HFF-Myc (cell line): ENCODE measurements at places on chromosomes 2 and 18.

DNA sequence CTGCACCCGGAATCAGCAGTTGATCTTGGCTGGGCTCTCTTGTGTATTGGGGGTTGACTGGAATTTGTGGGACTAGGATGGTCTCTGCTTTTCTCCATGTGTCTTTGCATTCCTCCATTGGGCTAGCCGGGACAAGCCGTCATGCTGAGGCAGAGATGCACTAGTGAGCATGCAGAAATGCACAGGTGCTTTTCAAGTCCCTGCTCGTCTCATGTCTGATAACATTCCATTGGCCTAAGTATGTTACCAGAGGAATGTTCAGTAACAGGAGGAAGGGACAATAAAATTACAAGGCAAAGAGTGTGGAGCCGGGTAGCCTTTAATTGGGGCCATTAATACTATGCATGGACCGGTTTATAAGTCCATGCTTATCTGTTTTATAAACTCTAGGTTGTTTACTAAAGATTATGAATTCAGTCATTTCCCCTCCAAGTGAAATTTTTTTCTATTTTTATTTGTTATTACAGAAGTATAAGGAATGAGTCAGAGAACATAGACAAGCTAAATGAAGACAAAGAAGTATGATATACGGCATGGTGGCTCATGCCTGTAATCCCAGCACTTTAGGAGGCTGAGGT is 24.4 kb upstream of the AAK1 start:
- no peak for DNase-seq

GRCh38 chr2:231197706-231198290 is 633 bp upstream of the ARMC9 start:
- no peak for DNase-seq

DNA sequence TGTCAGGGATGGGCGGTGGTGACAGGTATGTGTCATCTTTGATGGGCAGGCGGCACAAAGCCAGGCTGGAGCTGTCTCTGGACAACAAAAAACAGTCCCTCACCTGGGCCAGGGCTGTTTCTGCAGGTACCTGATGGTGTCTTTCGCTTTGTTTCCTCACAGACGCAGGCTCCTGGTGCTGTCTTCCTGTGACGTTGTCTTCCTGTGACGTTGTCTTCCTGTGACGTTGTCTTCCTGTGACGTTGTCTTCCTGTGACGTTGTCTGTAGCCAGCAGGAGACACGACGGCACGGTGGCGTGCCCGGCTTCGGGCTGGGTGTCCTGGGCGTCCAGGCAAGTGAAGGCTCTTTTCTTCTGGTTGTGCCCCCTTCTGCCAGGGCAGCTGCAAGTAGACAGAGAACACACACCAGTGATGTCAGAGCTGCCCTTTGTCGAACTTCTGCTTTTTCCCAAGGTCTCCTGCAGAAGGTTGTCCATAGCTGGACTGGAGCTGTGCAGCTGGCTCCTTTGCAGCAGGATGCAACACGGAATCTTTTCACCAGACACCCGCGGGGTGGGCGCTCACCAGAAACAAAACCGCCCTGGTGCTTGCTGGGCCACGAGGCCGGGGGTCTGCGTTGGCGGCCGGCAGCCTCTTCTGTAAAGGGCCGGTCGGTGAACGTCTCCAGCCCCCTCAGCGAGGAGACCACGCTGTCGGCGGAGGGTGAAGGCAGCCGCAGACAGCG is 21.1 kb downstream of the GPR35 start:
- DNase-seq = no peak

DNA sequence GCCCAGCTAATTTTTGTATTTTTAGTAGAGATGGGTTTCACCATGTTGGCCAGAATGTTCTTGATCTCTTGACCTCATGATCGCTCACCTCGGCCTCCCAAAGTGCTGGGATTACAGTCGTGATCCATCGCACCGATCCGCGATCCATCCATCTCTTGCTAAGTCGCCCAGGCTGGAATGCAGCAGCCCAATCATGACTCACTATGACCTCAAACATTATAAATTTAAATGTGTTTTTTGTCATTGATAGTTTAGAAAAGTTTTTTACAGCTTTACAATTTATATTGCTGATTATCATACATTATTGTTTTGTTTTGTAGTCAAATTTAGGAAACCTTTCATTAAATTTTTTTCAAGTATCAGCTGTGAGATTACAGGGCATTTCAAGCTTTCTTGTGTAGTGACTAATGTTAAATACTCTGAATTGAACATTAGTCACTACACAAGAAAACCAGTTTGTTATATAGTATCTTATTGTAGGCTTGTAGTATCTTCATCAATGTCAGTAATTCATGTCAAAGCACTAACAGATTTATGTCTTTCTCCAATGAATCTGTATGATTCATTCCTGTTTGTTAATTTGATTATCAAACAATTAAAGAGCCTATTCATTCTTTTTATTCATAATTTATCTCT is 37.5 kb downstream of the NR4A2 start:
- no peak for DNase-seq

- no peak for DNase-seq
These were observed 5.1 kb upstream of the ASPRV1 start for GRCh38 chr2:69966496-69966895.

DNA sequence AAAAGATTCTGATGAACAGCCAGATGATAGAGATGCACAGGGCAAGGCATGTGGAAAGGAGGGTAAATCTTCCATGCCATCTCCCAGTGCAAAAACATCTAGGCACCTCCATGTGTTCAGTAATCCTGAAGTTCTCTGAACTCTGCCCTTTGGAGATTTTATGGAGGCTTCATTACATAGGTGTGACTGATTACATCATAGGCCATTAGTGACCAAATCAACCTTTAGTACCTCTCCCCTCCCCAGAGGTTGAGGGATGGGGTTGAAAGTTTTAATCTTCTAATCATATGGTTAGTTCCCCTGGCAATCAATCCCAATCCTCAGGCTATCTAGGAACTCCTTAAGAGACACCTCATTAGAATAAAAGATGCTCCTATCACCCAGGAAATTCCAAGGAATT is 2190.2 kb upstream of the PIK3C3 start:
- DNase-seq = no peak

GRCh38 chr2:81171447-81171846 is 866.9 kb upstream of the LRRTM1 start:
- no peak for DNase-seq

GRCh38 chr2:109321570-109321969 is 192.6 kb downstream of the SH3RF3 start:
- DNase-seq = no peak

GRCh38 chr2:7377916-7378569 is 460.8 kb downstream of the RNF144A start:
- DNase-seq = no peak

DNA sequence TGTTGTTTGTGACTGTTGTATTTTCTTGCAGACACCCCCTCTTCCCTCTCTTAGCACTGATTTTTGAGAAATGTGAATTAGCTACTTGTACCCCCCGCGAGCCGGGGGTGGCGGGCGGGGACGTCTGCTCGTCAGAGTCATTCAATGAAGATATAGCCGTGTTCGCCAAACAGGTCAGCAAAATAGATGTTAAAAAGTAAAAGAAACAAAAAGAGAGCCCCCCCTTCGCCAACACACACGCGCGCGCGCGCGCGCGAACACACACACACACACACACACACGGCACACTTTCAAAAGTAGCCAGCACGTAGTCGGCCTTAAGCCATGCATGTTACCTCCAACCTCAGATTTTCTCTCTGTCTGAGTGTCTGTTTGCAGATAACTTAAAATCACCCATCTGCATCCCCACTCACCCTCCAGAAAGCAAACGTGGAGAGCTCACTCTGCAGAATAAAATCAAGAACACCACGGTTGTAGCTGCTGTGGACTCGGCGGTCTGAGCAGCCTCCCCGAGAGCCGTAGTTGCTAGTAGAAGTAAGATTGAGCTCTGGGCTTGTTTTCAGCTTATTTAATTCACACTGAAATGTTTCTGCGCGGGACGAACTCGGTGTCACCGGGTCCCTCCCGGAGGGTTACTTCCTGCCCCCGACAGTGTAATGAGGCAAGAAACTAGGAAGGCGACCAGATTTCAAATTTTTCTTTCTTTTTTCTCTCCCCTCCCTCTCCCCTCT is 5.1 kb downstream of the MEIS1 start:
- no peak for DNase-seq

- DNase-seq = no peak
These were observed 116.4 kb upstream of the PPP1CB start for GRCh38 chr2:28635191-28635611.

GRCh38 chr2:96408616-96409015 is 73.0 kb downstream of the NCAPH start:
- no peak for DNase-seq

DNA sequence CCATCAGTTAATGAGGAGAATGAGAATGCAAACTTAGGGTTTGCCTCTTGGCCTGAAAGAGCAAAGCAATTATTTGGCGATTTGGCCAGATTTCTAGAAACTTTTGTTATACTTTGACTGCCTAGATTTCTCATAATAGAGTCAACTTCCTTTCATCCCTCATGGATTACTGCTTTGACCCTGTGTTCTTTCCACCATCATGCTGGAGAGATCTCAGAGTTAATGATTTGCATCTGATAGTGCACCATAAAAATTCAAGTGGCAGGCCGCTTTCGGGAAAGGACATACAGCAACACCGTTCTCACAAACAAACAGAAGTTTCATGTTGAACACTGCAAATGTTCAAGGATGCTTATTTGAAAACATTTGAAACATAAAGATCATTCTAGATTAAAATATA is 143.7 kb upstream of the ZFP36L2 start:
- no peak for DNase-seq

- DNase-seq = no peak
These were observed 202.4 kb downstream of the FHOD3 start for GRCh38 chr18:36499938-36500337.

DNA sequence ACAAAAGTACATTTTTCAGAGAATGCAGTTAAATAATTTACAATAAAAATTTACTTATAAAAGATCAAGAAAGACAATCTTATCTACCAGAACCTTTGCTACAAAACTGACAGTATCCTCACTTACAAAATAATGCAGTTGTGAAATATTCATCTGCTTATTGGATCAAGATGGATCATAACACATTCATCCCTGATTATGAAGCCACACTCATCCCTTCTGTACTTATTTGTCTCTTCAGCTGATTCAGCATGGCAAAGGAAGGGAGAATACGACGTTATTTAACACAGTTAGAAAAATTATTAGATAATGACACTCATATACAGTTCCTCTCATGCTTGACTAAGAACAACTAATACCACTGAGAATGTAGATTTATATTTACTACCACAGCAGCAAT is 46.4 kb downstream of the TCF4 start:
- no peak for DNase-seq

- no peak for DNase-seq
These were observed 212.0 kb downstream of the MCFD2 start for GRCh38 chr2:46703588-46703987.

DNA sequence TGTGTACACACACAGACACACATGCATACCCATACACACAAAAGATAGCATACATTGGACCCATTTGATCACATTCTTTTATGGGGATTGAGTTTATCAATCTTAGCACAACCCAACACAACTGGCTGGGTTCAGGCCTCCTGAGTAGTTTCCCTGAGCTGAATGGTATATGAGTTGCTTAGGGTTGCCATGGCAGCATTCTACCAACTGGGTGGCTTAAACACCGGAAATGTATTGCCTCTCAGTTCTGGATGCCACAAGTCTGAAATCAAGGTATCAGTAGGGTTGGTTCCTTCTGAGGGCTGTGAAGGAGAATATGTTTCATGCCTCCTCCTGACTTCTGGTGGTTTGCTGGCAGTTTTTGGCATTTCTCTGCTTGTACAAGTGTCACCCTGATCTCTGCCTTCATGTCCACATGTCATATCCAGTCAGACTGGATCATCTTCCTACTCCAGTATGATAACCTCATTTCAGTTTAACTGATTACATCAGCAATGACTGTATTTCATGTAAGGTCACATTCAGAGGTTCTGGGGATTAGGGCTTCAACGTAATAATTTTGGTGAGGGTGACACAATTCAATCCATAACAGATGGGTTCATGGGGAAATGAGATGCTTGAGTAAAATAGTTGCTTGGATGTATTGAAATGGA is 212.7 kb downstream of the KCNE4 start:
- DNase-seq = no peak

- no peak for DNase-seq
These were observed 424.0 kb downstream of the RND3 start for GRCh38 chr2:150063432-150063889.

DNA sequence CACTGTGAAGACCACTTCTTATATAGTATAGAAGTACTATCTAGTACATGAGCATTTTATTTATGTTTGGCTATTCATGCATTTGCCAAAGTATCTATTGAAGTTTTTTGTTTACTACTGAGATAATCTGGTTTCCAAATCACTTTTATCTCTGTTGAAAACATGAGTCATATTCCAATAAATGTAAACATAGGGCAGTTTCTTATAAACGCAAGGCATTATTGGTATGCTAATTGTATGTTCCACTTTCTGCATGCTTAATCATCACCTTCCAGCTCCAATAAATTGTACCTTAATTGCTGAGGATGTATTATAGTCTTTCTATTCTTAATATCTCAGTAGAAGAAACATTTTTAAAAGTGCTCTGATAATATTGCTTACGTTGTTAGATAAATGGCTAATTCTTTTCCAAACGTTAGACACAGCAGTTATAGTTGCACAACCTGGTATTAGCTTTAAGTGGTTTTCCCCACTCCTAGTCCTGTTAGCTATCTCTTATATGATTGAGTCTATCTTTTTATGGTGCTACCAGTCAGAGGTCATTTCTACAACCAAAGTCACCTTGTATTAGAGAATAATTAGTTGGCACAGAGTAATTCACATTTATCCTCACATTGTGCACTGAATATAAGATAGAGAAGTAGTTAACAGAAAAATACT is 17.2 kb downstream of the ITGA4 start:
- no peak for DNase-seq

DNA sequence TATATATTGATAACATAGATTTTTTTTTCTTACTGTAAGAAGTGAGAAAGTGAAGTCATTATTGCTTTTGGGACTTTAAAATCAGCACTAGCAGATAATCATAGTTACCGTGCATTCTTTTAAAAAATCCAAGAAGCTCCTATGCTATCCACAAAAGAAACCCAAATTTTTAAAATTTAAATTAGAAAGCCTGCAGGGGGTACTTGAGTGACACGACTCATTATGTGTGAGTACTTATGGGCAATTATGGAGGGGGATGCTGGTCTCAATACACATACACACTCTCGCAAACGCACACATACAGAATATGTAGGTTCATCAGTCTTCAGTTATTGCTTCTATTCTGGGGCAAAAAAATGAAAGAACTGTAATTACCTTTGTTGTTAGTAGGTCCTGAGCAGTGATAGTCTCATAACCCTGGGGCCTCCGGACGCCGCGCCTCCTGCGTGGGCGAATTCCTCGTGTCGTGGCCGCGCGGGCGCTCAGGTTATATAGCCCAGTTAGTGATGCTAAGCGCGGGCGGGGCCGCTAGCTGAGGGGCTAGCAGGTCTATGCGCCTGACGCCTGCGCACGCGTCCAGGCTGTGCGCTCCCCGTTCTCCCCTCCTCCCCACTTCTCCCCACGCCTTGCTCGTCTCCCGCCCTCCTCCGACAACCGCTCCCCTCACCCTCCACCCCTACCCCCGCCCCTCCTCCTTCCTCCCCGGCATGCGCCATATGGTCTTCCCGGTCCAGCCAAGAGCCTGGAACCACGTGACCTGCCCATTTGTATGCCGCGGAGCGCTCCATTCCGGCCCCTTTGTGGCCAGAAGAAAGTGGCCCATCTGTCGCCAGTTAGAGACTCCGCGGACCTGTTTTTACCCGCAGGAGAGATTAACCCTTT is at the start of gene NEUROD1:
Gene NEUROD1, minus strand, starts transcription at position 463 of the 882 bp plus-strand sequence. CDS start 1,657 bp downstream, outside the sequence.
- DNase-seq = no peak

- DNase-seq = no peak
These were observed 76.4 kb upstream of the CD226 start for GRCh38 chr18:70024093-70024492.

GRCh38 chr18:37871561-37871960 is 306.0 kb upstream of the CELF4 start:
- no peak for DNase-seq
